Caudate nucleus (tissue), 63 donors: ENCODE measurements at places on chromosomes 1 and 21.

DNA sequence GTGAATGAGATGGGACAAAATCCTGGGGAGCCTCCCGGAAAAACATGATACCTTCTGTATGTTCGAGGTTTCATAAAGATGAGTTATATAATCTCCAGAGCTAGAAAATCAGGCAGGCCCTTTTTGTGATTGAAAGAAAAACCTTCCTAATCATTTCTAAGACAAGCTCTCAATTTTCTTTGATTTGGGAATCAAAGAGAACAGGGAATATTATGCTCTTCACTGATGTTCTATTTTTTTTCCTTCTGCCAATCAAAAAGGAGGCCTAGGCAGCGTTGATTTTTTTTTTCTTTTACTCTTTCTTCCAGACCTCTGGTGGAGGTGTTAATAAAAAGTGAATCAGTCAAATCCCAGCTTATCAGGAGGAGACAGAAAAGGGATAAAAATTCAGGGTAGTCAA, 34.5 kb downstream of the DIRAS3 start:
- DNase-seq: no peak

- no peak for DNase-seq
These were observed 2.3 kb upstream of the TNNT2 start for GRCh38 chr1:201379733-201380242.

DNA sequence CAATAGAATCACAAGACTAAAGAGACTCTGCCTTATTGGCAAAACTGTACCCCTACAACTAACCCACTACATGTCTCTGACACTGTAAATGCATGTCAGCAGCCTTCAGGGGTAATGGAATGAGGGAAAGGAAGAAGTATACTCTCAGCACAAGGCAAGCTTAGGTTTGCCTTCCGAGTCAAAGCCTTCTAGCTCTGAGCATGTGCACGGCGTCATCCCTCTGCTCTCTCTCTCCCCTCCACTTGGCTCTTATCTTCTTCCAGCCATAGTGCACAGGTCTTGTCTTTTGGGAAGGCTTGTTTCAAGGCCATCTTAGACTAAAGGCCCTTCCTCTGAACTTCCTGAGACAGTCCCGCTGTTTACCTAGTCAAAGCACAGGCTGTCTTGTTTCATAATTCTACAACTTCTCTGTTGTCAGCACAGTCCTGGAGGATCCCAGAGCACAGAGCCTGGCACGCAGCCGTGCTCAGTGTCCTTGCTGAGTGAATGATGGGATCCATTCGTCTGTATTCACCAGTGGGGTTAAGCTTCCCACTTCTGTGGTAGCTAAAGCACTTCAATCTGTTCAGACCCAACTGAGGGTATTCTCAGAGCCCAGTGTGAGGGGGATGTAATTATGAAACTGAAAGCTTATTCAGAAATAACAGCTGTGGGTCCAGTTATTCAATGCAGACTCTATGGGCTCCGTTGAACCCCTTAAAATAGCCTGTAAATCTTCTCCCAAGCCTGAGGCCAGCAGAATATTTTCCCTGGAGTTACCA, 166.5 kb upstream of the PLD5 start:
- DNase-seq: no peak

GRCh38 chr1:165144757-165145397, 211.6 kb downstream of the LMX1A start:
- peak; percentile 48 for DNase-seq

GRCh38 chr21:43995521-43996105, 16.5 kb upstream of the TRAPPC10 start:
- no peak for DNase-seq

DNA sequence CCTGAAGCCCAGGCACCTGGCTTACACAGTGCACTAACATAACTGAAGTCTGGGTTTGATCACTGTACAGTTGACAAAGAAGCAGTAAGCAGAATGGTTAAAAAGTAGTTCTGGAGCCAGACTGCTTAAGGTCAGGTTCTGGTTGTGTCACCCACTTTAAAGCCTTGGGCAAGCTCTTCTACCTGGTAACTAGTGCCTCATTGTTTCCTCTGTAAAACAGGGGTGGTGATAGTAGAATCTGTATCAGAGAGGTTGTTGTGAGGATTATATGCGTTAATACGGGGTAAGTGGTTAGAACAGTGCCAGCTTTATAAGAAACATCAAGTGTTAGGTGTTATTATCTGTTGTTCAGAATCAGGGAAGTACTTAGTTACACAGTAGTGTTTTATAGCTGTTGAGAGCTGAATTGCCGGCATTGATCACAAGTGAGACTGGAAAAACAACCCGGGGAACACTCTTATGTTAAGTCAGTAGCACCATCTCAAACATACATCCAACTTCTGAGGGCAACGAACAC, 3.7 kb downstream of the BACH1 start:
- DNase-seq: no peak
